ENCODE measurements at places on chromosomes 13 and 19.

DNA sequence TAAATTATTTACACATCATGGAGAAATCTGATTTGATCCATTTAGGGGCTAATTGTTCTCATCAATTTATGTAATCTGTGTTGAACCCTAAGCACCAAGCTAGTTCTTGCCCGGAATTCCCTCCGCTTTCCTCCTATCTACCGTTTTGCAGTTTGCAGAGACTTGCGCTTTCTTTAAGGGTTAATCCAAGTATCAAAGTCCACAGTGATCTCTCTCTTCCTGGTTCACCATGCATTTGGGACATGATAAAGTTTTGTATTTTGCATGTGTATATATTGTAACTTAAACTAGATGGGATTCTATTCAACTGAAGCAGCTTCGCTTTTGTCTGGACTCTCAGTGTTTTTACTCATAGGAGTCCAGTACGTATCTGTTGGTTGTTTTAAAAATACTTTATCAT, 13.8 kb upstream of the KLF5 start:
- no peak for DNase-seq

DNA sequence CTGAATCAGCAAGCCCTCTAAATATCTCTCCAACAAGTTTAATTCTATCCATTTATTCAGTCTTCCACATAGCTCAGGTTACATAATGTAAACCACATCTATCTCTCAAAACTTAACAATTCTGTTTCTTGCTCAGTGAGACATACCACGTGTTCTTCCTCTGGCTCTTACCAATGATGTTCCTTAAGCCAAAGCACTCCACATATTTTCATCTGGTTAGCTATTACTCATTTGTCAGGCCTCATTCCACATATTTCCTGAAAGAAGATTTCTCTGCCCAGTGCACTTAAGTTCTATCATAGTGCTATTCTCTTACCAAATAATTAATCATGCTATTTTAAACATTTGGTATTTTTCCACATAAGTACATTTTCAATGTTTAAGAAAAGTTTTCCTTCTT, 403.3 kb upstream of the ATXN8OS start:
- no peak for DNase-seq

- DNase-seq = no peak
Measured at GRCh38 chr19:41428481-41428859, 1.3 kb upstream of the B3GNT8 start.

DNA sequence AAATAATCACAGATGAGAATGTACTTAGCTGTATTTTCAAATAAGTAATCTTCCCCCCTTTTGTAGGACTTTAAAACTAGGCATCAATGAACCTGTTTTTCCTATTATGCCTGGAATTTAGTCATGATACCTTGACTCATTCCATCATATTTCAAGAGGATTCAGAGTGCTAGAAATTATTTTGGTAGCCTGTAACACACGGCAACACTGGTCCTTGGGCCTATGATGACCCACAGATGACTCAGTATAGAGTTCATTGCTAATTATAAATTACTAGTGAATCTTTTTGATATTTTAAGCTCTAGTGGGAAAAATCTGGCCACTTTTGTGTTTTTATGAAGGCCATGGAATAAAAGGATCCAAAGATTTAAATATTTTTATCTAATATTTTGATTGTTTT, 26.0 kb upstream of the GARRE1 start:
- DNase-seq = no peak

DNA sequence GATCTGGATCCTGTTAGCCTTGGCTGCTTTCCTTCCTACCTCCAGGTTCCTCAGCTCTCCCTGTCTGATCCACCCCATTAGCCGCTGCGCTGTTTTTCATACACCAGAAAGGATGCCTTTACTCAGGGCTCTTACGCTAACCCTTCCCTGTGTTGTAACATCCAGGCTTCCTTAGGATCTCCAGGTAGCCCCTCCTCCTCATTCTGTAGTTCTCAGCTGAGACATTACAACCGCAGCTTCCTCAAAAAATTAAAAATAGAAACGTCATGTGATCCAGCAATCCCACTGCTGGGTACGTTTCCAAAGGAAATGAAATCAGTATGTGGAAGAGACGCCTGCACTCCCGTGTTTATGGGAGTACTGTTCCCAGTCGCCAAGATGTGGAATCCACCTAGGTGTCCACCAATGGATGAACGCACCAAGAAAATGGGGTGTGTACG, 18.4 kb upstream of the MYADM start:
- DNase-seq = no peak

GRCh38 chr19:55930996-55931515, 1.1 kb downstream of the NLRP13 start:
- DNase-seq = no peak

GRCh38 chr19:30064348-30064699, 122.3 kb downstream of the URI1 start:
- no peak for DNase-seq

- DNase-seq = peak; percentile 75
Measured at GRCh38 chr19:45769821-45770191, 754 bp upstream of the SIX5 start.

DNA sequence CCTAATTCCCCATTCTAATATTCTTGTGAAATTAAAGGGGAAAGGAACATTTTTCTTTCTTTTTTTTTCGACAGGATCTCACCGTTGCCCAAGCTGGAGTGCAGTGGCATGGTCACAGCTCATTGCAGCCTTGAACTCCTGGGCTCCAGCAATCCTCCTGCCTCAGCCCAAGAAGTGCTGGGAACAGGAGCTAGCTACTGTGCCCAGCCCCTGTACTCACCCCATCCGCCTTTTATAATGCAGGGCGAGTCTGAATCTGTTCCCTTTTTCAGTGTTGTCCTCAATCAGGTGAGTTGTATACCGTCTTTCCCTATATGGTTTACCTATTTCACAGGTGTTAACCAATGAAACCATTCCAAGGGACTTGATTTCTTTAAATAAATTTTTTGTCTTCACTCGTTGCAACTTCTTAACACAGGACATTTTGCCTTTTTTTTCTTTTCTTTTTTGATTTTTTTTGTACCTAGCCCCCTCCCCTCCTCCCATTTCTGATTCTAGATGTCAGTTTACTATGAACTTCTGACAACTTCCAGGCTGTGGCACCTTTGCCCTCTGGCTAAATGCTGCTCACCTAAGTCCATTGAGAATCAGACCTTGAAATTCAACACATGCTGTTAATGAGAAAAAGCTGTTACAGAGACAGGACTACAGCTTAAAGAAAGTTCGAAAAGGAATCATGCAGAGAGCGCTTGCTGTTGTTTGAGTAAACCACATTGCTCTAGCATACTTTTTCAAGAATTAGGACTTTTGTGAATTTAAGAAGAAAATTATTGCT, 562.1 kb upstream of the KLF12 start:
- DNase-seq = no peak
